ENCODE measurements at places on chromosomes 7 and 10.

DNA sequence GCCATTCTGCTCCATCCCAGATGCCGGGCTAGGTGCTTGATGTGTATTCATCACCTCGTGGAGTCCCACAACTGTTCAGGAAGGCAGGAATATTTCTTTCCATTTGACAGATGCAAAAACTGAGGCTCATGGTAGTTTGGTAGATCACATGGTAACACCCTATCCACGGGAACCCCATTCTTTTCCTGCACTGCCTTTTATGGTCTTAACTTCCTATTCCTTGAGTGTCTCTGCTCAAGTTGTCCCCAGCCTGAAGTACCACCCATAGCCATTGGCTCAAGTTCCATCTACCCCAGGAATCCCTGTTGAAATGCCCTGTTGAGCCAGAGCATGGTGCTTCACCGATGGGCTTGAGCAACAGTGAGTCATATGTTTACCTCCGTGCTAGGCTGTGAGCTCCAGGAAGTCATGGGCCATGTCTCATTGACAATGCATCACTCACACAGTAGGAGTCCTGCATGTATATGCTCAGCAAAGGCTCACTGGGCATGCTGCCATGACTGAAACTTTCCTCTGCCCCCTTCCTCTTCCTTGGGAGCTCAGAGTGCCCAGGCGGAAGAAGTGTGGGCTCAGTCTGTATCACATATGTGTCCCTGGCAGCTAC is 71.7 kb upstream of the ADAM12 start:
- DNase-seq, result no peak

GRCh38 chr7:117114272-117114671 is 161.0 kb downstream of the ST7 start:
- no peak for DNase-seq

GRCh38 chr7:141752634-141753033 is 11.3 kb upstream of the TAS2R3 start:
- DNase-seq, result no peak

DNA sequence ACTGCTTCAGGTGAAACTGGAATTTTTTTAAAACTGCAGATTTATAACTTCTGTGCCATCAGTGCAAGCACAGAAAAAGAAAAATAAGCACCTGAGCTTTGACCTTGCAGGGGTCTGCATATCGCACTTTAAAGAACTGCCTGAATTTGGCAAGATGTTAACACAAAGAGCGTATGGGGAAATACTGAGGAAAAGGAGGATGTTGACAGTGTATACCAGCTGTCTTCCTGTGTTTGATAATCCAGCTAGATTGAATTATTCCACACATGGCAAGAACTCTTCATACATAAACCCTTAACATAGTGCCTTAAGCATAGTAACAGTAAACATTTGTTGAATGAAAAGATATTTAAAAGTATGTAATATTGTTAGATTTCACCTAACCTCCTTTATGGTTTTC is 30.0 kb downstream of the SMC3 start:
- no peak for DNase-seq

GRCh38 chr7:108149119-108149518 is 19.0 kb upstream of the LAMB4 start:
- DNase-seq, result no peak

DNA sequence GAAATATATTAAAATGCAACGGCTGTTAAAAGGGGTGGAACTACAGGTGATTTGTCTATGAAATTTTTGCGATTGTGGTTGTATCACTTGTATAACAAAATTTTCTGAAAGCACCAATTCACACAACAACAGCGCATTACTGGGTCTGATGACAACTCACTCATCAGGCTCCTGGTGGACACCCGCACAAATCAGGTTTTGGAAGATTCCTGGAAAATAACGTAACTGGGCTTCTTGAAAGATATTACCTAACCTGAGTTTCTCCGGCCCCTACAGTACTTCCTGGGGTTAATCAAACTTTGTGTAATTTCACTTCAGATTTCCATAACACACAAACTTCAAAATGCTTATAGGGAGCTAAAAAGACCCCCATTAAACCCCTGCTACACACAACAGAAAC is 7.6 kb downstream of the SNX8 start:
- no peak for DNase-seq

DNA sequence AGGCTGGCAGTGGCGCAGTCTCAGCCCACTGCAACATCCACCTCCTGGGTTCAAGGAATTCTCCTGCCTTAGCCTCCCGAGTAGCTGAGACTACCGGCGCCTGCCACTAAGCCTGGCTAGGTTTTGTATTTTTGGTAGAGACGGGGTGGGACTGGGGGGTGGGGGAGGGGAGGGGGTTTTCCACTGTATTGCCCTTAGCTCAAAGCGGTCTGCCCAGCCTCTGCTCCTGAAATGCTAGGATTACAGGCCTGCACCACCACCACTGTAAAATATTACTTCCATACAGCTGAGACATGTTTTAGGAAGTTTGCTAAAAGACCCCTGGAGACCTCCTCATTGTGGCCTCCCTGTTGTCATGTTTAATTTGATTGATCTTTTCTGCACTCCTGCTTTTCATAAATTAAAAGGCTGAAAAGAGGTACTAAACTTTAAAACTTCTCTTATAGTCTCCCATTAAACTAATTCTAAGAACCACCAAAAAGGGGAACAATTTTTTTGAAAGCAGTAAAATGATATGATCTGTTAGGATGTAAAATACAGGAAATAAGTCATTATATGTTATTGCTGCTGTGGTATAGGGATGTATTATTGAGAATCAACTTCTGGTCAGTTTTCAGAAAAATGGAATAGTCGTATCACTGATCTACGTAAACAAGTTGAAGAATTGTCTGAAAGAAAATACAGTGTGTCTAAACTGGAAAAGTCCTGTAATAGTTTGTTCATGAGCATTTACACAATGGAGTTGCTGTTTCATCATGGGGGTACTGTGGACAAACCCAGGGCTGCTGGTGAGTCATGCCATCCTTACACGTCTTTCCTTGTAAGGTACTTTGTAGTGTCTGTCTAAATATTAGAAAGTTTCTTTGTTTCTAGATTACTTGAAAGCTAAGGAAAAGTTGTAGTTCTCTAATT is 72.9 kb upstream of the TMEM248 start:
- no peak for DNase-seq

- DNase-seq, result no peak
Observed at GRCh38 chr10:69088801-69089501, 1.0 kb downstream of the SRGN start.

DNA sequence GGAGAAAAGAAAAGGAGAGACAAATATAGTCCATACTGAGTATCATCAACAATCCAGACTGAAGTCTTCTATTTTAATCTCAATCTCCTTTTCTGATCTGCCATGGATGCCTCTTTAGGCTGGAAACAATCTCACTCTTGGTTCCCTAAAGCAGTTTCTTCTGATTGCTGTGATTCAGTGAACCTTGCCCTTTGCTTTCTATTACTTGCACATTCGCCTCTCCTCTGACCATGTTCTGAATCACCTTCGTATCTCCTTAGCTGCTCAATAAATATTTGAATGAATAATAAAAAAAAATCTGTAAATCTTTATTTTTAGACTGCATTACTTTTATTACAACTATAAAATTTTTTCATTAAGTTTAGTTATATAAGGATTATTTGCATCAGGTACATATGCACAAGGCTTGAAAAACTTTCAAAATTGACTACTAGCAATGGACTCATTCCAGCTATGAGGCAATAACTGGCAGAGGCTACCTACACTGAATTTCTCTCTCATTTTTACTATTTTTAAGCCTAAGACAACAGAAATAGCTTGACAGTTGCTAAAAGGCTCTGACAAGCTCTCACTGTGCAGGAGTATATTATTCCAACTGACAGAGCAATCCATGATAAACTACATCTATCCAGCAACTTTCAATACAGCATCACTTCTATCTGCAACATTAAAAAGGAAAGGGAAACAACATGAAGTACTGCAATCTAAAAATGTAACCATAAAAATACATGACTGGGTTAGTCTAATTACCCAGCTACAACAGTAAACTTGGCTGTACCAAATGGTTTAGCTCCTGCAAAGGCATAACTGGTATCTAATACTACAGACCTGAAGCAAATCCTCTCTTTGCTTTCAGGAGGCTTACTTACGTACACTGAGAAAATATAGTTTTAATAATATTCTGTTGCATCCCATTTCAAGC is 25.6 kb downstream of the TM9SF3 start:
- DNase-seq, result no peak

DNA sequence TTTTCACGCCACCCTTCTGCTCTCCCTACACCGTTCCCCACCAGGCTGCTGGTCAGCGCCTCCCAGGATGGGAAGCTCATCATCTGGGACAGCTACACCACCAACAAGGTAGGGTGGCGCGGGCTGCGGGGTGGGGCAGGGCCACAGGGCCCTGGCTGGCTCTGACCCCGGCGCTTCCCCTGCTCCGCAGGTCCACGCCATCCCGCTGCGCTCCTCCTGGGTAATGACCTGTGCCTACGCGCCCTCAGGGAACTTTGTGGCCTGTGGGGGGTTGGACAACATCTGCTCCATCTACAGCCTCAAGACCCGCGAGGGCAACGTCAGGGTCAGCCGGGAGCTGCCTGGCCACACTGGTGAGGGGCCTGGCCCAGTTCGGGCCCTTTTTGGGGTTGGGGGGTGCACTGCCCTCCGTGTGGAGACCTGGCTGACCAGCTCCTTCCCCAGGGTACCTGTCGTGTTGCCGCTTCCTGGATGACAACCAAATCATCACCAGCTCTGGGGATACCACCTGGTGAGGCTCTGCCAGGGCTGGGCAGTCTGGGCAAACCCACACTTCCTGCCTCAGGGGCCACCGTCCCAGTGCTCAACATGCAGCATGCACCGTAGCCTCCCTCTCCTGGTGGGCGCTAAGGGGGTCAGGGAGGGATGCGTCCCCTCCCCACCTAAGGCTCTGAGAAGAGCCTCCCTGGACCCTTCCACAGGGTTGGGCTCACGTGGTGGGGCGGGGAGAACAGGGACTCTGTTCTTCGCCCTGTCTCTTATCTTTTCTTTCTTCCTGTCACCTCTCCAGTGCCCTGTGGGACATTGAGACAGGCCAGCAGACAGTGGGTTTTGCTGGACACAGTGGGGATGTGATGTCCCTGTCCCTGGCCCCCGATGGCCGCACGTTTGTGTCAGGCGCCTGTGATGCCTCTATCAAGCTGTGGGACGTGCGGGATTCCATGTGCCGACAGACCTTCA is 4.0 kb downstream of the GNB2 start:
- no peak for DNase-seq

GRCh38 chr7:26857506-26858240 is 6.7 kb downstream of the SKAP2 start:
- DNase-seq, result peak; percentile 8

- no peak for DNase-seq
Observed at GRCh38 chr10:86506499-86506898, 15.1 kb downstream of the WAPL start.

GRCh38 chr10:29555091-29555745 is 79.6 kb downstream of the SVIL start:
- no peak for DNase-seq

DNA sequence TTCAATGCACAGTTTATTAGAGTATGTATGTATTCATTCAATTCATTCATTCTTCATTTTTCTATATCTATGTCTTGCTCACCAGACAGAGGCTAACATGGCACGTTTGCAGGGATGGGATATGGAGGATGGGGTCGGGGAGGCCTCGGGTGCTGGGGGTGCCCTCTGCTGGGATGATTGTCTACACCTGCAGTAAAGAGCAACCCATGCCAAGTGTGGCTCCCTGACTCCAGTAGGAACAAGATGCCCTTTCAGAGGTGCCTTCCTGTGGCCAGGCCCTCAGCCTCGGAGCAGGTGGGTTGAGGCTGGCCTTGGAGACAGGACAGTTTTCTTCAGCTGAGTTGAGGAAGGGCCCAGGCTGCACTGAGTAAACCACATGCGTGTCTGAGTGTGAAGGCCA is 157.2 kb downstream of the SH2D4B start:
- DNase-seq, result no peak

DNA sequence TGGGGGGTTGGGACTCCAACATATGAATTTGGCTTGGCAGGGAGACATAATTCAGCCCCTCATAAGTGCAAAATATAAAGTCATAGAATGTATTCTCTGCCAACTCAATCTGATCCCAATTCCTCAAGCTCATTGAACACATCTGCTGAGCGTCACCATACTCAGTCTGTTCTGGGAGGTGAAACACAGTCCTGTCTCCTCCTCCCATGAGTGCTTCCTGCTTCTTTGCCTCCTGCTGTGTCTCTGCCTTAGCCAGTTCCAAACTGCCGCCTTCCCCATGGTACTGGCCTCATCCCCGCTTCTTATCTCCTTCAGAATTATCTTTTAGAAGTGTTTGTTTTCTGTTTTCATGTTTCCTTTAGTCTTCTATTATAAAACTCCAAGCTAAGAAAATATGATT is 365.5 kb downstream of the TNS3 start:
- no peak for DNase-seq

- DNase-seq, result no peak
Observed at GRCh38 chr7:20064974-20065862, 152.0 kb downstream of the MACC1 start.

DNA sequence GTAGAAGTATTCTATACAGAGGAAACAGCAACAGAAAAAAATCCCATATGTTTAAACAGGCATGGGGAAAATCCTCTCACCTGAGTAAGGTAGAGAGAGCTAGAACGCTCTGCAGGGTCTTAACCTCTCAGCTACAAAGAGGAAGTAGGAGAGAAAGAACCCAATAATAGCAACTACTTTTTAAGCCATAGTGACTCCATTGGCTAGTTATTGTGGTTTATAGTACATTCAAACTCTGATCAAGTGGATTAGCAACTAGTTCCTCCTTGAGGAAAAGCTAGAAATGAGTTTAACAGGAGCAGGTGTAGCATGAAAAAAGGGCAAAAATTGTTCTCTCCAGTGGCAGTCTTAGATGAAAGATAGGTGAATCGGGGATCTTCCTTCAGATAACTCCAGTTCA is 89.7 kb downstream of the HGF start:
- DNase-seq, result no peak

DNA sequence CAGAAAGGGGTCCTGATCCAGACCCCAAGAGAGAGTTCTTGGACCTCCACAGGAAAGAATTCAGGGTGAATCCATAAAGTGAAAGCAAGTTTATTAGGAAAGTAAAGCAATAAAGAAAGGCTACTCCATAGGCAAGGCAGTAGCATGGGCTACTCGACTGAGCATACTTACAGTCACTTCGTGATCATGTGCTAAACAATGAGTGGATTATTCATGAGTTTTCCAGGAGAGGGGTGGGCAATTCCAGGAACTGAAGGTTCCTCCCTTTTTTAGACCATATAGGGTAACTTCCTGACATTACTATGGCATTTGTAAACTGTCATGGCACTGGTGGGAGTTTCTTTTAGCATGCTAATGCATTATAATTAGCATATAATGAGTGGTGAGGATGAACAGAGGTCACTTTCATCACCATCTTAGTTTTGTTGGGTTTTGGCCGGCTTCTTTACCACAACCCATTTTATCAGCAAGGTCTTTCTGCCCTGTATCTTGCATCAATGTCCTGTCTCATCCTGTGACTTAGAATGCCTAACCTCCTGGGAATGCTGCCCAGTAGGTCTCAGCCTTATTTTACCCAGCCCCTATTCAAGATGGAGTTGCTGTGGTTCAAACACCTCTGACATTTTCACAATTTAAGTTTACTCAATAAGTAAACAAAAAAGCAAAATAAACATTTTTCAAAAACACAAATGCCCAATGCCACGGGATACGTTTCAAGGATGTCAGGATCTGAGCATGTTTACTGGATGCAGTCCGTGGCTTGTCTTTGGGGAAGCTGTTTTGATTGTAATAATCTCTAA is 37.0 kb downstream of the ALOX5 start:
- DNase-seq, result no peak

GRCh38 chr7:94513565-94513860 is 3.9 kb downstream of the CASD1 start:
- no peak for DNase-seq

- DNase-seq, result no peak
Observed at GRCh38 chr10:54708591-54708990, 92.4 kb downstream of the PCDH15 start.

- DNase-seq, result no peak
Observed at GRCh38 chr7:115600207-115600606, 430.4 kb downstream of the TFEC start.
